ENCODE measurements at places on chromosomes 12 and 14.

- DNase-seq, result peak; percentile 11
Observed at GRCh38 chr12:12999271-12999958, 650 bp downstream of the HEBP1 start.

GRCh38 chr12:40049268-40049667, 56.6 kb downstream of the SLC2A13 start:
- DNase-seq, result no peak

- no peak for DNase-seq
Observed at GRCh38 chr14:25001601-25002000, 48.3 kb downstream of the STXBP6 start.

DNA sequence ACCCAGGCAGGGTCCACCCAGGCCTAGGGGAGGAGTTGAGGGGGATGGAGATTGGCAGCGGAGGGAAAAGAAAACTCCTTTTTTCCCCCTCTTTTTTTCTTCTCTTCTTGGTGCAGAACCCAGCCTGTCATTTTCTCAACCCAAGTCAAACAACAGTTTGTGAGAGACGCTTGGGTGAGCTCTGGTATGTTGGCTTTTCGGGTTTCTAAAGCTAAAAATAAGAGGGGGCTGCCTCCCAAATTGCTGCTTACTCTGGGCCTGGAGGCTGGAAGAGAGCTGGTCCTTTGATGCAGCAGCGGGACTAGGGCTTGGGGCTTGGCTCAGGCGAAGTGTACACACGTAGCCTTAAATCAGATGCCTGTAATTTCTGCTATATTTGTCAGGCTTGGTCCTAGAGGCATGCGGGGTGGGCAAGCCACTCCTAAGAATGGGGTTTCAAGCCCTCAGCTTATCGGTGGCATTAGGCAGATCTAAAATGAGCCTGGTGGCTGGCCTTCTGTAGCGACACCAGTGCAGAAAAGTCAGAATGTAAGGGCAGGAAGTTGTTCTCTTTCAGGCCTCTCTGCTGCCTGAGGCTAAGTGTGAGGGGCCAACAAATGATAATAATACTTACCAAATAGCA, 816 bp upstream of the SLC8A3 start:
- no peak for DNase-seq

DNA sequence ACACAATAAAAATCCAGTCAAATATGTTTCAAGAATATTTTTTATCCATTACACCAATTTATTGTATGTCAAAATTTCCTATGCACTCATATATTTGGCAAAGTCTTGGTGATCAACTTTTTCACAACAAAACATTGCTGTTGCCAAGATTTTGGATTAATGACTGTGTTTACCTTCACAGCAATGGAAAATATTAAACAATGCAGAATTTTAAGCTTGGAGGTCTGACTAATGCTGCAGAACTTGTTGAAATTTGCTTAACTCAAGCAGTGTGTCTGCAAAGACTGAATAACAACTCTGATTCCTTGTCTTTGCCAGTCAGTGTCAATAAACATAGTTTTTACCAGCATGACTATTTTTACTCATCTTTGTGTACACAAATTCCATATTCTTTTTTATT, 336.4 kb downstream of the CCER1 start:
- DNase-seq, result no peak

DNA sequence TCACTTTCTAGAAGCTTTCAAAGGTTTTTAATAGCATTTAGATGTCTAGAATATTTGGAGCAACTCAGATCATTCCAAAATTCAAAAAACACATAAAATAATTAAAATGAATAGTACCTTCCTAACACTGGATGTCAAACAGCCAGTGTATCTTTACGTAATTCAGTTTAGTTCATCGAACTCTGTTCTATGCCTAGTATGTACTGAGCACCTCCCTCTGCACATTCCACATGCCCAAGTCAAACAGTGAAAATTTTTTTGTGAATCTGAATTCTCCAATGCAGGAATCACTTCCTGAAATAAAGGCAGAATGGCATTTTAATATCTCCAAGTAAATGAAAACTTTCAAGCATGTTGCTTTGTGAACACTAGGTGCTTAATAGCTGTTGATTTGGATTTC, 192.3 kb downstream of the C12orf42 start:
- no peak for DNase-seq

DNA sequence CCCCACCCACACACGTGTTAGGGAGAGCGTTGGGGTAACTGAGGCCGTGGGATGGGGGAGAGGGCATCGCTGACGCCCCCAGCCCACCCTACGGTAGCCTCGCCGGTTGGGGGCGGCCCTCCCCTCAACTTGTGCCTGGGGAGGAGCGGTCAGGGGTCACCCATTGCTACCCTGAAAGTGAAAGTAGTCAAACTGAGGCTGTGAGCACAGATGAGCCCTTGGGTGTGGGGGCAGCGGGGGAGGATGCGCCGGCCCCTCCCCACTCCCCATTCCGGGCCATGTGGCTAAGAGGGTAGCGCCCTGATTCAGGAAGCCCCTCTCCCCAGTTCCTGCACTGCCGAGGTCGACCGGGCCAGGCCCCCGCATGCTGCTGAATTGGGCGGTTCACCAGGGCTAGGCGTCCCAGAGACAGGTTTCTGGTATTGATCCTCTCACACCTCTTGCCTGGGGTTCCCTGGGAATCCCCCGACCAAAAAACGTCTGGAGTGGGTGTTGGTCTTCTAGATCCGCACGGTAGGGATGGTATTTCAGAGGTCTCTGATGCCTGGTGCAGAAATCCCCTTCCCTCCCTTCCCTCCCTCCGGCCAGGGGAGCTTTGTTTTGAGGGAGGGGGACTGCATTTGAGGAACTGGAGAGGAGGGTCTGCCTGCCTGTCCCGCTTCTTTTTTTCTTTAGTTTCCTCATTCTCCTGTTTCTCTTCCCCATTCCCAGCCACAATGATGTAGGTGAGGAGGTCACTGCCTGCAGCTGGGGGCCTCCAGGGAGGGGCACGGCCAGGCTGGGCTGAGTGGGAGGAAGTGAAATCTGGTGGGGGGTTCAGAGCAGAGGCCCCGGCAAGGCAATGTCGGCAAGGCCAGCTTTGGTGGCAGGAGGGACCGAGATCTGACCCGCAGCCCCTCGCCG, 1.0 kb downstream of the SH2B3 start:
- DNase-seq, result no peak

GRCh38 chr14:63551332-63551731, 8.2 kb upstream of the PPP2R5E start:
- no peak for DNase-seq

- DNase-seq, result no peak
Observed at GRCh38 chr14:26427097-26427496, 170.7 kb downstream of the NOVA1 start.

DNA sequence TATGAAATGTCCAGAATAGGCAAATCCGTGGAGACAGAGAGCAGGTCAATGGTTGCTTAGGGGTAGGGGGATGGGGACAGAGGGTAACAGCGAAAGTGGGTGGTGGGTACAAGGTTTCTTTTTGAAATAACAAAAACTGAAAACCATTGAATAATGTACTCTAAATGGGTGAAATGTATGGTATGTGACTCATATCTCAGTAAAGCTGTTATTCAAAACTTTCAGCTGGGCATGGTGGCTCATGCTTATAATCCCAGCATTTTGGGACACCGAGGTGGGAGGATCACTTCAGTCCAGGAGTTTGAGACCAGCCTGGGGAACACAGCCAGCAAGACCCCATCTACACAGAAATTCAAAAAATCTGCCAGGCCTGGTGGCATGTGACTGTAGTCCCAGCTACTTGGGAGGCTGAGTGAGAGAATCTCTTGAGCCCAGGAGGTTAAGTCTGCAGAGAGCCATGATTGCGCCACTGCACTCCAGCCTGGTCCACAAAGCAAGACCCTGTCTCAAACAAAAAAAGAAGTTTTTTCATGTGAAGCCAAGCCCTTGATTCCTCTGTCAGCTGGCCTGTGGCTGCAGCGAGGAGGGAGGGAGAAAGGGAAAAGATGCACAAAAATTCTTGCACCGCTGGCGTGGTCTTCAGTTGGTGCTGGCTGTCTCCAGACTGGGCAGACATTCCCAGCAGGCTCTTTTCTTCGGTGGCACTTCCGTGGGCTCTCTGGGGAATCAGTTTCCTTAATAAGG, 248.2 kb downstream of the SLC41A2 start:
- no peak for DNase-seq

GRCh38 chr14:101083564-101084435, 180.3 kb upstream of the RTL1 start:
- DNase-seq, result no peak

GRCh38 chr12:12474471-12474928, 88.2 kb downstream of the DUSP16 start:
- DNase-seq, result no peak

GRCh38 chr12:42162965-42163364, 18.3 kb upstream of the GXYLT1 start:
- DNase-seq, result no peak

DNA sequence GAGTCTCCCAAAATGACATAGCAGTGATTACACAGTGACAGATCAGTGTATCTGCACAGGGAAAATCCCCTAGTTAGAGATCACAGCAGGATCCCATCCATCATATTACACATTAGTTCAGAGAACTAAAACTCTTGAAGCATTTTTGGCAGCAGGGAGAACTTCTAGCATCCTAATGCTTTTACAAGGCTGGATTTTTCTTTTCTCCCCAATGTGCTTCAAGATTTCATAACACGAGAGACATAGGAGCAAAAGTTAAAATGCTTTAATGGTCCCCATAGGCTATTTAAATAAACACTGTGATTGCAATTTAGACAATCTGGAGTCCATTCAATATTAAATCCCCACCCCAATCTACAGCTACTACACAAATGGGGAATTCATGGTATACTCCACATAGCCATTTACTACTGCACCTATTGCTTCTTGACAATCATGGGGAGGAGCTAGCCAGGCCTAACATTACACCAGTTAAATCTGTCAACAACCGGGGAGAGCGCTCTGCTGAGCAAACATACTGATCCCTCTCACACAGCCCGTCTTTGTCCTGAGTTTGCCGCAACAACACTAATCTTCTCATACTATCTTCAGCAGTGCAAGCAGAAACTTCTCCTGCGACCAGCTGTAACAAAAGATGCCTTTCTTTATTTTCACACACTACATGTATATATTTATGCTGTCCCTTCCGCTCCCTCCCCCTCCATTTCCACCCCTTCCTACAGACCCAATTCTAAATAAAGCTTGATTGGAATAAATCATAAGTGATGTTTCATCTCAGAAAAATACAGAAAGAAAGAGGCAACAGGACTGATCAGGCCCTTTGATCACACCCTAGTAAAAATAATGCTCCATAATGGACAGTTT, 120.3 kb upstream of the SOX5 start:
- no peak for DNase-seq

GRCh38 chr12:11555743-11556625, 93.5 kb upstream of the ETV6 start:
- no peak for DNase-seq

DNA sequence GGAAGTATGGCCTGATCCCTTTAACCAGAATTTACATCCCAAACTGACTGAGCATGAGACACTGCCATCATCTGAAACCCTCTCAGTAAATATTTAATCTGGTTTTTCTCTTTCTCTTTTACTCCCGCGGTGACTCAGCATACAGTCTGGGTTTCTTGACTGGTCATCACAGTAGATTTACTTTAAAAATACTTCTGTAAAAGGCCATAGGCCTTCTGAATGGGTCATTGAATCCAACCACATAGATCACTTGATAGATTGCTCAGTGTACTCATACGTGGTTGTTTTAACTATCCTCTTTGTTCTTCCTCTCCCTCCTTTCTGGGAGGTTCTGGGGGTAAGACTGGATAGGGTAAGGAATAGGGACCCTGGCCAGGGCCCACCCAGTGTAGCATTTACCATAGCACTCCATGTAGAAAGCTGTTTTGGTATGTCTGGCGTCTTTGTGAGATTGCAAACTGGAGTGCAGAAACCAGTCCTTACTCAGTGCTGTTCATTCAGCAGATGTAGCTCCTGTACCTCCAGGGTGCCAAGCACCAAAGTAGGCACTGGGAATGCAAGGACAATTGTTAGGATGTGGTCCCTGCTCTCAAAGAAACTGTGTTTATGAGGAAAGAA, 165.7 kb downstream of the SRGAP1 start:
- DNase-seq, result no peak

DNA sequence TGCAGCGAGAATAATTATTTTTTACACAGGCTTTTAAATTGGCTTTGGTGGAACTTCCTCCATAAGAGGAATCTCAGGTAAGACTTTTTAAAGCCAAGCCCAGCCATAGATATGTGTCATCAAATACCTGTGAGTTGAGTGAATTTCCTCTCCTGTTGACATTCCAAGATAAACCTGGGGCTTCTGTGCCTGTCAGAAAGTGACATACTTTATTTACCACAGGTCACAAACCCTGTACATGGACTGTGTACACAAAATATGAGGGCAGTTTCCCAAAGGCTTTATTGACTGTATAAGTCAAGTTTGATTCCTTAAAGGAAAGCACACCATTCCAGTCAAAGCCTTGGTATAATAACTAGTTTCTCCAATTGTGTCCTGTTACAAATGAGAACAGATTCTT, 25.9 kb upstream of the SRSF5 start:
- no peak for DNase-seq

- DNase-seq, result no peak
Observed at GRCh38 chr14:69996216-69996615, 117.0 kb downstream of the SMOC1 start.

DNA sequence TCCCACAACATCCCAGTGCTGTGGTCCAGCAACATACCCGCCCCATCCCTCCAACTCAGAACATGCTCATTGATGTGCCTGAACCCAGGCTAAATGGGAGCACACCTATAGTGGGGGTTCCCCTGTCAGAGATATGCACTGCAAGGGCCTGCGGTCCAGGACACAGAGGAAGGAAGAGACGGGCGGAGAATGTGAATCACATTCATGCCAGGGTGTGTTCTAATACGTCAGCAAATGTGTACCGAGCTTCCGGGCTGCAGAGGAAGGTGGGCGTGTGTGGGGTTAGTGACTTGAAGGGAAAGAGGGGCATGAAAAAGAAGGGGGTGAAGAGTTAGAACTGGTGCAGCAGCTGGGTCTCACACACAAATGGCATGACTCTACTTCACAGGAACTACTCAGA, 83.7 kb downstream of the DPF3 start:
- DNase-seq, result peak; percentile 21

- DNase-seq, result peak; percentile 15
Observed at GRCh38 chr14:93033983-93034670, 81.6 kb downstream of the ITPK1 start.

- no peak for DNase-seq
Observed at GRCh38 chr12:89347325-89347829, 4.9 kb downstream of the DUSP6 start.

DNA sequence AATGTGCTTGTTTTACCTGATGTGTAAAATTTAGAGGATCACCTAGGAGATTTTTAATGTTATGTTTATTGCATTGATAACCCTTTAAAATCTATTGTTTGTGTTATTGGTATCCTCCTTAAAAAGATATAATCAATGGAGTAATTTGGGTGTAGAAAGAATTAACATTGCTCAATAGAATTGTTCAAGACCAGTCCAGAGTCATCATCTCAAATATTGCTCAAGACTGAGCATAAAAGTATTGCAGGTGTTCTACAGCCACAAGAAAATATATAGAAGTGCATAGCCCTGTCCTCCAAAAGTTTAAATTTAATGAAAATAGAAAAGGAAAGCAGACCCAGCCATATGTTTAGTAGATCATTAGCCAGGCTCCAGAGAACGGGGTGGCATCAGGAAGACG, 102.5 kb upstream of the ARID2 start:
- DNase-seq, result no peak

GRCh38 chr12:27179400-27180214, 64.5 kb upstream of the STK38L start:
- no peak for DNase-seq

GRCh38 chr12:7448099-7448498, 4.1 kb upstream of the CD163L1 start:
- DNase-seq, result no peak

Measured in stimulated activated CD4-positive, alpha-beta T cell treated with anti-CD3 and anti-CD28 coated beads, Interleukin-12 subunit alpha, Interleukin-12 subunit beta, amount 100 ng/mL, for 24 hours (primary cell).